ENCODE measurements at places on chromosomes 3 and 15.

DNA sequence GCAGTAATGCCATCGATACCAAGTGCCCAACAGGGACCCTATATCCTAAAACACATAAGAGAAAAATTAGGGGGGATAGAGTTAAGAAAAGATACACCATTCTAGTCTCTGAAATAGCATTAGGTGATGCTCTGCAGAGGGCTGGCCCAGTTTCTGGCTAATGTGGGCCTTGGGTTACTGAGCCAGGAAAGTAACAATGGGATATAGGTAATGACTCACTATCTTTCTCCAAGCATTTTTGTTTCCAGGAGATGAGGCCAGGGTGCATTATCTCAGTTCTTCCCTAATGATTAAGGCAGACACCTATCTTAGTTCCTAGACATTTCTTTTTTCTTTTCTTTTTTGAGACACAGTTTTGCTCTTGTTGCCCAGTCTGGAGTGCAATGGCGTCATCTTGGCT, 50.0 kb downstream of the PRKAR2A start:
- no peak for DNase-seq

DNA sequence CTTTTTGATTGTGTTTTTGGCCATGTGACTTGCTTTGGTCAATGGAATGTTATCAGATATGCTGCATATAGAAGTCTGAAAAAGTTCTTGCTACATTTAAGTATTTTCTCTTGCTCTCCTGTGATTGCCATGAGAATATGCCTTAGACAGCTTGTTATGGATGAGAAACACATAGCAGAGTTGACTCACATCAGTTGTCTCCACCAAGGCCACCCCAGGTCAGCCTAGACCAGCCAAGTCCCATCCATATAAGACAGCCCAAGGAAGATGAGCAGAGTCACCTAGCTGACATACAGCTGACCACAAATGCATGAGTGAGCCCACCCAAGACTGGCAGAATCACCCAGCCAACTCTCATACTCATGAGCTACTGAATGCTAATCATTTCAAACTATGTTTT, 153.0 kb downstream of the THRB start:
- DNase-seq, result no peak

- no peak for DNase-seq
Measured at GRCh38 chr3:107845380-107846278, 245.2 kb downstream of the CD47 start.

DNA sequence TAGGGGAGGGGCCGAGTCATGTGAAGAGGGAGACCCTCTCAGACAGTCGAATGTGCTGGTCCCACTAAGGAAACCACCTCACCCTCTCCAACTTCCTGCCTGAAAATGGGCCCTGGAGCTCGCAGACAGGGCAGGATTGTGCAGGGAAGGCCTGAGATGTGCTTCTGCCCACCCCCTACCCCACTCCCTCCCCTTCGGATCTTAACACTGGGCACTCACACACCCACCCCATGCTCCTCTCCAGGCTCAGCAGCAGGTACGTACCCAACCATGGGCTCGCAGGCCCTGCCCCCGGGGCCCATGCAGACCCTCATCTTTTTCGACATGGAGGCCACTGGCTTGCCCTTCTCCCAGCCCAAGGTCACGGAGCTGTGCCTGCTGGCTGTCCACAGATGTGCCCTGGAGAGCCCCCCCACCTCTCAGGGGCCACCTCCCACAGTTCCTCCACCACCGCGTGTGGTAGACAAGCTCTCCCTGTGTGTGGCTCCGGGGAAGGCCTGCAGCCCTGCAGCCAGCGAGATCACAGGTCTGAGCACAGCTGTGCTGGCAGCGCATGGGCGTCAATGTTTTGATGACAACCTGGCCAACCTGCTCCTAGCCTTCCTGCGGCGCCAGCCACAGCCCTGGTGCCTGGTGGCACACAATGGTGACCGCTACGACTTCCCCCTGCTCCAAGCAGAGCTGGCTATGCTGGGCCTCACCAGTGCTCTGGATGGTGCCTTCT, 20.0 kb downstream of the ATRIP start:
- DNase-seq, result no peak

DNA sequence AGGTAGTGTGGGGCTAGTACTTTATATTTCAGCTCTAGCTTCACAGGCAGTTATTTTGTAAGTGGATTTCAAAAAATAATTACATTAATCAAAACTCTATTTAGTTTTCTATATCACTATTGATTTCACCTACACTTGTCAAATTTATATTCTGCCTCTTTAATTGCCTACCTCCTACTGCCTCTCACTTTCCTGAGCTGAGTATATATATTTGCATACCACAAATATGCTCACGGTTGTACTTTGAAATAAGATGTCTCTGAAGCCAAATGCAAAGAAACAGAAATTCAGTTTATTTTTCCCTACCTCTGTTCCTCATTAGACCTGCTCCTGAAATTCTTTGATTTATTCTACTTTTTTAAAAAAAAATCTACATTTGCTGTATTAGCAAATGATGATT, 309.3 kb upstream of the TGFBR2 start:
- DNase-seq, result no peak

DNA sequence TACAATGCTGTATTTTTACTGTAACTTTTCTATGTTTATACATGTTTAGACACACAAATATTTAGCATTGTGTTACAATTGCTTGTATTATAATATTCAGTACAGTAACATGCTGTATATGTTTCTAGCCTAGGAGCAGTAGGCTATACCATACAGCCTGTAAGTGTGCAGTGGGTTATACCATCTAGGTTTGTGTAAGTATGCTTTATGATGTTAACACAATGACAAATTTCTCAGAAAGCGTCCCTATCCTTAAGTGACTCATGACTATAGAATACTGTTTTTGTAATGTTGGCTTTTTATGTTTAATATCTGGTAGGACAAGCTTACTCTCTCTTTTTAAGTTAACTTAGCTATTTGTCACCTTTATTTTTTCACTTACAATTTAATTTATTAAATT, 127.5 kb upstream of the THRB start:
- no peak for DNase-seq

DNA sequence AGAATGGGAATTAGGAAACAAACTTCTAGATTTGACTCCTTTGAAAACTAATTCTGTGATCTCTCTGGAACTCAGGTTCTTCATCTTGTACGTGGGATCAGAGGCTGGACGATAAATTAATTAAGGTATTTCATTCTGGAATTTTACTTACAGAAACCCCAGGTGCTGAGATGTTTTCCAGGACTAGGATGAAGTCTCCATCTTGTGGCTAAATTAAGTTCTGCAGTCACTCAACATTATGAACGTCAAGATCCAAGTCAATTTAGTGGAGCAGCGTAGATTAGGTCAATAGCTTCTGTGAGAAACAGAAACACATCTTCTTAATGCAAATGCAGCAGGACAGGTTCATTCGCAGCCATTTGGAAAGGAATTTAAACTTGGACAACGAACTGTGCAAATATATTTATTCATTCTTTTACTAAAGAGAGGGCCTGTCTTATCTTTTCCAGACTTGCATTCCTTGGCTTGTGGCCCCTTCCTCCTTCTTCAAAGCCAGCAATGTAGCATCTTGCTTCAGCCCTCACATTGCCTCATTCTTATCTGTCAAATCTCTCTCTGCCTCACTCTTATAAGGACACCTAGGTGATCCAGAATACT, 26.7 kb upstream of the TMC3 start:
- DNase-seq, result no peak

GRCh38 chr3:125694761-125695294, 99.5 kb upstream of the OSBPL11 start:
- DNase-seq, result no peak

- DNase-seq, result no peak
Measured at GRCh38 chr3:184563561-184563925, 2.0 kb downstream of the EPHB3 start.

- no peak for DNase-seq
Measured at GRCh38 chr3:112605285-112605684, 35.7 kb downstream of the CCDC80 start.

GRCh38 chr15:51497806-51498205, 124.8 kb downstream of the DMXL2 start:
- DNase-seq, result no peak

DNA sequence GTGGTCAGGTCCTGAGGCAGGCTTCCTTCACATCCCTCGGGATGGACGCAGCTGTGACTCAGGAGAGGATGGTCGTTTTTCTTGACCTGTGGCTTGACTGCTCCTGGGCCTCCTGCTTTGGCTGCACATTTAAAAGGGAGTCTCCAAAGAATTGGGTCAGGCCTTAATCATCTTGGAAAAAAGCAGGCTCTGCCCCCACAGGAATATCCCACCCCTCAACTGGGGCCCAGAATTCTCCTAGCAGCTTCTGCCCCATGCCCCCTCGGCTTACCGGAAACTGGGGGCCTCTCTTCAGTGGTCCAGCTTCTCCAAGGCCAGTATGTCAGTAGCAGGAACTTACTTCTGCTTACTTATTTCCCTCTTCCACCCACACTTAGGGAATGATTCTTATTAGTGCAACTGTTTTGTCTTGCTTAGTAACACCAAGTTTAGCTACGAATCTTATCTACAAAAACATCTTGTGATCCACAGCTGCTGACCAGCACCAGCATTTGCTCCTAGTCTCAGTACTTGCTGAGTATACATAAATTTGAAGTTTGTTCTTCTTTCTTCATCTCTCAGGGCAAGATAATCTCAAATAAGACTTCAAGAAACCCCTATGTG, 35.7 kb downstream of the ATG7 start:
- DNase-seq, result no peak

DNA sequence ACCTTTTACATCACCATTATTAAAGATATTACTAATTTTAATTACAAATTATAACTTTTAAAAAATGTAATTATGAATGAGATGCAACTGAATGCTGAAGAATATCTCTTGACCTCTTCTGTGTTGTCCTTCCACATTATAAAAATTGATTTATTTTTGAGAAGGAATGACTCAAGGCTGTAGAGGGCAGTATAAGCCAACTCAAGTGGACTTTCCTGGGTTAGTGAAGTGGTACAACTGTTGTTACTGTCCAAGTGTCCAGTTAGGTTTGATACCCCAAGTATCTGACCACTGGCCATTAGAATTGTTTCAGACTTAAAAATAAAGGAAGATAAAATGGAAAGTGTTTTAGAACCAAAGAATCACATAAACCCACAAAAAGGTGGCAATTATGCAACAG, 51.9 kb downstream of the BBX start:
- no peak for DNase-seq

DNA sequence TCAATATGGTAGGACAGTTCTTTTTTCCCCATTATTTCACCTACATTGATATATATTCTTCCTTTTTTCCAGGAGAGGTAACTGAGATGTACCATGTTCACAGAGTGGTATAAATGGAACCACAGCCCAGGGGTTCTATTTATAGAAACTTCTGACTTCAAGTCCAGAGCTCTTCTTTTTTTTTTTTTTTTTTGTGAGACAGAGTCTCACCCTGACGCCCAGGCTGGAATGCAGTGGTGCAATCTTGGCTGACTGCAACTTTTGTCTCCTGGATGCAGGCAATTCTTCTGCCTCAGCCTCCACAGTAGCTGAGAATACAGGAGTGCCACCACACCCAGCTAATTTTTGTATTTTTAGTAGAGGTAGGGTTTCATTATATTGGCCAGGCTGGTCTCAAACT, 267.1 kb upstream of the TPRG1 start:
- DNase-seq, result no peak

GRCh38 chr3:14243782-14244181, 65.2 kb downstream of the LSM3 start:
- DNase-seq, result no peak

GRCh38 chr3:97860364-97860763, 38.6 kb downstream of the CRYBG3 start:
- no peak for DNase-seq

DNA sequence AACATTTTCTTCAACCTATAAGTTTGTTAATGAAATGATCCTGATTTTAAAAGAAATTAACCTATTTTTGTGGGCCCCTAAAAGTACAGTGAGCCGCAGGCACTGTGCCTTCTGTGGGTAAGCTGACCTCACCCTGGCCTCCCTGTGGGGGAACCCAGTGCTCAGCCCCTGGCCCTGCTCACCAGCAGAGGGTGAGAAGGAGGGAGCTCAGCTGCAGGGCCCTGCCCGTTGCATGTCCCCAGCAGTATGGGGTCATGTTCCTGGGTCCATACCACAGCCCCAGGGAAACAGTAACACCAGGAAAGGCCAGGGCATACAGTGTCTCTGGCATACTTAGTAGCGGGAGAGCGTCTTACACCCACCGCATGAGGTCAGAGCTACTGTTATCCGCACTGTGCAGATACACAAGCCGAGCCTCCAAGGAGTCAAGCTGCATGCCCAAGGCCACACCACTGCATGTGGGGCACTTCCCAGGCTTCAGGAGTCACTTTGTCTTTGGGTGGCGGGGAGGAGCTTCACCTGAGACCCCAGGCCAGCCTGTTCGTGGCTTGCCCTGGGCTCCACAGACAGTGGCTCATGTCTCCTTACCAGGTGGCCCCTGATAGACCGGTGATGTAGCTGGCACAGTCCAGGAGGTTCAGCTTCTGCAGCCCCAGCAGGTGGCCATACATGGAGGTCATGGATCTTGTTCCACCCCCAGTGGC, 22.6 kb upstream of the EHD4 start:
- DNase-seq, result no peak

DNA sequence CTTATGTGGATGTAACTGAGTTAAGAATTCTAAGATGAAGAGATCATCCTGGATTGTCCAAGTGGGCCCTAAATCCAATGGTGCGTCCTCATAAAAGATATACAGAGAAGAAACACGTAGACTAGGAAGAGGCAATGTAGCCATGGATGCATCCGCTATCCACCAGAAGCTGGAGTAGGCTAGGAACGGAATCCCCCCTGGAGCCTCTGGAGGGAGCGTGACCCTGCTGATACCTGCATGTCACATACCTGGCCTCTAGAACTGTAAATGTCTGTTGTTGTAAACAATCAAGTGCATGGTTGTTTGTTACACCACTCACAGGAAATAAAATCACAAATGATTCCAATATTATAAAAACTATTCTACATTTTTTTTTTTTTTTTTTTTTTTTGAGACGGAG, 254.5 kb upstream of the RORA start:
- DNase-seq, result no peak

- DNase-seq, result no peak
Measured at GRCh38 chr3:49901366-49902339, 2.0 kb downstream of the MST1R start.

GRCh38 chr3:98897701-98898100, 3.8 kb downstream of the DCBLD2 start:
- DNase-seq, result no peak
